IPS-NIHi11 (cell line): ENCODE measurements at places on chromosomes 4 and X.
A peak's percentile ranks its signal among the peaks of the same experiment; 100 is the strongest.

GRCh38 chrX:42093756-42094155 is 170.4 kb upstream of the CASK start:
- no peak for DNase-seq

DNA sequence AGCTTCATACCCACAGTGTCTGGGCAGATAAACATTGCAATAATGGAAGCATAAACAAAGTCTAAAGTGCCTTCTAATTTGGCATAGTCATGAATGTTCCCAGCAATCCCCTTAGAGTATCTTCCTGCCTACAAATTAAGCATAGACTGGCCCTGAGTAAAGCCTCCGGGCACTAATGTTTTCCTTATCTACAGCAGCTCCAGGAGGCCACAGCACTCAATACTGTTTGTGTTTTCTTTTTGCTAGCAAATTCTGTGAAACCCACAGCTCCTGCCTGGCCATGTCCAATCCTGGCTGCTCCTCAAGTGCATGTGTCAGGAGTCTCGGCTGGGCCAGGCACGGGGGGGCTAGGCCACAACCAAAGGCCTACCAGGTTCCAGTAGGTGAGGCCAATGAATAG is 102.7 kb upstream of the TBC1D9 start:
- DNase-seq, result no peak

GRCh38 chrX:9379697-9380551 is 84.9 kb upstream of the TBL1X start:
- no peak for DNase-seq

GRCh38 chr4:124904723-124905388 is 192.3 kb upstream of the ANKRD50 start:
- DNase-seq, result no peak

DNA sequence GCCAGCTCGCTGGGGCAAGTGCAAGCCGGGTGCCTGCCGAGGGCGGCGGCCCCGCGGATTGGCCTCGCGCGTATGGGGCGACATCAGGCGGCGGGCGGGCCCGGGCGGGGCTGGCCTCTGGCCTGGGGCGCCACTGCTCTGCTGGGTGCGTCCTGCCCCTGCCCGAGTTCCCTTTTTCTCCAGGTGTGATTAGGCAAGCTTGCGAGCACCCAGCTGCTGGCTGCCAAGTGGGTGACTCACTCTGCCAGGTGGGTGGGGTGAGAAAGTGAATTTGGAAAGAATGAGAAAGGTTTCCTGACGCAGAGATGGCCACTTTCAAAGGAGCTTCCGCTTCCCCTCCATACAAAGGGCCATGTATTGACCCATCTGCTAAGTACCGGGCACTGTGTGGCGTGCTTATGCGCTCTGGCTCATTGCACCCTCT is 32.5 kb downstream of the FGFBP1 start:
- peak; percentile 69 for DNase-seq

DNA sequence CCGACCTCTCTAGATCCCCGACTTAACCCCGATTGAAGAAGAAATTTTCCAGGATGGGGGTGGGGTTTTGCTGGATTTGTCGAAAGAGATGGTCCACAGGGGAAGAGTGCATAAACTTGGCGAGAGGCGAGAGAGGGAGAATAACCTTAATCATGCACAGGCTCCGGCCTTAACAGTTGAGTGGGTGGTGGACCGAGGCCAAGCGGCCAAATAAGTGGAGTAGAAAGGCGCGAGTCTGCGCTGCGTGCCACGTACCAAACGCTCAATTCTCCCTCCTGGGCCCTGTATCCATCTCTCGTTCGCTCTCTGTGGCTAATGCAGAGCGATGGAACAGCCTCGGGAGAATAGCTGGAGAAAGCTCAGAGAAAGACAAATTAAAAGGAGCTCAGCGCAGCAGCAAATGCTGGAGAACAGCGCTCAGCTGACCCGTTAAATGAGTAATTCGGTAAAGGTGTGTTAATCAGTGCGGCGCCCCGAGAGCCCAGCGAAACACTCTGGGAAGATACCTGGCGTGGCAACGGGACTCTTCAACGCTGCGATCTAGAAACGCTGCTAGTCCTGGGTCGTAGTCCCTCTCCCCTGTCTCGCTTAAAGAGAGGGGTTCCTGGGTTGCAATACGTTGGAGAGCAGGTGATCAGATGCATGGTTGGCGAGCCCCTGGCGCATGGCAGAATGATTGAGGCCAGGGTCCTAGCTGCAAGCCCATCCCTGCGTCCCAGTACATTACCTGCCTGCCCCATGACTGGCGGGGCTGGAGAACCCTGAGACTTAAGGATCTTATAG is 887 bp upstream of the IL1RAPL2 start:
- no peak for DNase-seq

DNA sequence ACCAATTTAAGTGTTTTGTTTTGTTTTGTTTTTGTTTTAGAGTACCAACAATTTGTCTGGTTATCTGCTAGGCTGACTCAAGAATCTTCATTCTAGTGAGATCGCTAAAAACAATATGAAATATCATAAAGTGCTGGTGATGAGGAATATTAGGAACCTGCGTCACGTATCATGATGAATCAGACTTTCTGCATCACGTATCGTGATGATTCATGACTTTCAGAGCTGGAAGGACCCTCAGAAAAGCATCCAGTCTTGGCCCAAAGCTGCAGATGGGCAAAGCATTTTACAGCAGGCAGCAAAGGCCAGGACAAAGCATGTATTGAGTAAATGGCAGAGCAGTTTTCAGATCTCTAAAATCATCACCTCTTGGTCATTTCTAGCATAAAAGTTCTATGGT is 278.0 kb upstream of the BOD1L1 start:
- DNase-seq, result no peak

- peak; percentile 89 for DNase-seq
These were observed at the start of gene RAB9A for GRCh38 chrX:13688958-13689740. Gene RAB9A, plus strand, starts transcription at chrX:13689128. Its CDS starts 19,619 bp downstream, at chrX:13708747.

DNA sequence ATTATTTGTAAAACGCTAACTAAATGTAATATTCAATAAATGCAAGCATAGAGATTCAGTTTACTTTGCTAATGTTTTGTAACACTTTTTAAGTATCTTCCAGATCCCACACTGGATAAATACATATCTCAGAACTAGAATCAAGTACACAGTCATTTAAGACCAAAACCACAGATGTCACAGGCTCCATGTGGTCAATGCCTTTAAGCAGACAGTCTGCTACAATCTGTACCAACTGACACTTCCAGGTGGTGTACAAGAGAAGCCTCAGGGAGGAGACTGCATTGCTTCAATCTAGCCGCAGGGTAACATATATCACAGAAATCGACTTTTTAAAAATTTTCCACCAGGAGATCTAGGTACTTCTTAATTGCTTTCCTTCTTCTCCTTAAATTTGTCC is 229.6 kb upstream of the DIAPH2 start:
- no peak for DNase-seq

DNA sequence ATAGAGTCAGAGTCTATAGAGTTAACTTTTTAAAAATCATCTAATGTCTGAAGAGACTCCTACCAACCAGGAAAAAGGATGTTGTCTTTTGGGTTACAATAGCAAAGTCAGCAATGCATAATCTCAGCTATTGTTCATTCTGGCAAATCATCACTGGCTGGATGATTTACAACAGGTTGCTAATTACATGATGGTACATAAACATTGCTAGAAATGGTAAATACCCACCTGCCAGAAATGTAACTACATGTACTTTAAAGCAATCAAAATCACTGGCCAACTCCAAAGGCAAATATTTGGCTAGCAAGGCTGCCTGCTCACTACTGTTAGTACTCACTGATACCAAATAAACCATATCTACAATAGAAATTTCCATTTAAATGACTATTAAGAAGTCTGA is 91.1 kb downstream of the PPP3CA start:
- no peak for DNase-seq

- DNase-seq, result peak; percentile 5
These were observed 106.3 kb downstream of the RPA4 start for GRCh38 chrX:96989830-96990571.

GRCh38 chr4:120078216-120078615 is 11.6 kb upstream of the MAD2L1 start:
- DNase-seq, result no peak

GRCh38 chr4:2340272-2341061 is 78.0 kb downstream of the ZFYVE28 start:
- DNase-seq, result no peak

DNA sequence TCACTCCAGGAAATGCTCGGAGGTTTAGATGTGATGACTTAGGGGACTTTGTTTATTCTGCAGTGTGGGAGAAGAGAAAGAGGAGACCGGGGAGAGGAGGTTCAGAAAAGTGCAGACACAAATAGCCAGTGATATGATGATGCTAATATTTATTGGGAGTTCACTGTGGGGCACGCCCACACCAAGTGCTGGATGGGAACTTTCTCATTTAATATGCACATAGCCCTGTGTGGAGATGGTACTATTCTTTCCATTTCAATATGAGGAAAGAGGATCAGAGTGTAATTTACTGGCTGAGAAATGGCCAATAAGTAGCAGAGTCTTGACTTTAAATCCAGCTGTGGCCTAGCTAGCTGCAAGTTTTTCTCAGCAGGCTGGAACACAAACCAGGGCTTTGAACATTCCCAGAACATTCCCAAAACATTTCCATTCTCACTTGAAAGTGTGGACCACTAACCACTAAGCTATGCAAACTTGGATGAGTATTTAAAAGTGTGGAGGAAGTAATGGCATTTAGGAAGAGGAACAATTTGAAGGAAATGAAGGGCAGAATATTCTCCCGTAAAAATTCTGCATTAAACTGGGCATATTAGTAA is 231.7 kb downstream of the HS3ST1 start:
- DNase-seq, result no peak

- peak; percentile 95 for DNase-seq
These were observed 482 bp upstream of the CDS1 start for GRCh38 chr4:84582302-84582987.

DNA sequence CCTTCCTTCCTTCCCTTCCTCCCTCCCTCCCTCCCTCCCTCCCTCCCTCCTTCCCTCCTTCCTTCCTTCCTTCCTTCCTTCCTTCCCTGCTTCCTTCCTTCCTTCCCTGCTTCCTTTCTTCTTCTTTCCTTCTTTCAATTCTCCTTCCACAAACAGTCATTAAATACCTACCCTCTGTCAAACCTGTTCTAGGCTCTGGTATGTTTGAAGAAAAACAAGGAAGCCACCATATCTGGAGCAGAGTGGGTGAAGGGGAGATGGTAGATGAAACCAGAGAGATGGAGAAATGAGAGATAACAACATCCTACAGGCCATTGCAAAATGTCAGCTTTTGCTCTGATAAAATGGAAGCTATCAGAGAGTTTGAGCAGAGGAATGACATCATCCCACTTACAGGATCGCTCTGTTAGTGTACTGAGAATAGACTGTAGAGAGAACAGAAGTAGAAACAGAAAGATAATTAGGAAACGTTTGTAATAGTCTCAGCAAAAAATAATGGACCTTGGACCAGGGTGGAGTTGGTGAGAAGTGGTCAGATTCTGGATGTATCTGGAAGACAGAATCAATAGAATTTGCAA is 334.0 kb downstream of the STIM2 start:
- DNase-seq, result no peak

- DNase-seq, result no peak
These were observed 32.3 kb downstream of the GAB3 start for GRCh38 chrX:154718616-154719015.

DNA sequence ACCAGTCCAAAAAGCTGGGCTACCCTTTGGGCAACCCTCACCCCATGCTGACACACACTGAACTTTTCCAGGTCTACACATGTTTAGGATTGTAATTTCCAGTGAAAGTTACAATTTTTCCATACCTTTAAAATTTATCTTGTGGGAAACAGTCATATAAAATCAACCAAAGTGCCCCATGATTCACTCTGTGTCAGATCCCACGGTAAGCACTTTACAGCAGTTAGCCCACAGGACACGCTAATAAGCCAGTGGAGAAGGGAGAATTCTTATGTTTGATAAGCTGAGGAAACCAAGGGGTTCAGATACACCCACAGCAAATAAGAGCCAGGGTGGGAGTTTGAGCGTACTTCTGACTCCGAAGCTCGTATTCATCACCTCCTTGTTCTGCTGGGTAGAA is 72.4 kb upstream of the TBL1X start:
- DNase-seq, result no peak

GRCh38 chrX:41802958-41803357 is 79.0 kb downstream of the GPR82 start:
- no peak for DNase-seq

- no peak for DNase-seq
These were observed 1514.5 kb upstream of the ADGRL3 start for GRCh38 chr4:59685626-59686025.

- DNase-seq, result no peak
These were observed 11.7 kb upstream of the HERC5 start for GRCh38 chr4:88445252-88445651.

DNA sequence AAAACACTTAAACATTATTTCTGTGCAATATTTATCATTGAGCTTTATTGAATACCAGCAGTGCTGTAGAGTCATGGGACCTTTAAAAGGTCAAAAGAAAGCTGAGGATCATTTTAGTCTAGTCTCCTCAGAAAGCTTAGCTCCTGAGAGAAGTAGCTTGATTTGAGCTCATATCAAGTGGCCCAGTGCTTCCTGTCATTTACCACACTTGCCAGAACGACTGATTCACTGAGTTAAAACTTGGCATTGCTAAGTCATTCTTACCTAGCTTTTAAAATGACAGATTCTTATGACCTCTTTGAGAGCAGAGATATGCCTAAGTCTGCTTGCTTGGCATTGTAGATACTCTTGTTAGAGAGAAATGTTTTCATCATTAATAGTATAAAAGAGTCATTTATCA is 15.2 kb downstream of the SEPTIN11 start:
- DNase-seq, result no peak

DNA sequence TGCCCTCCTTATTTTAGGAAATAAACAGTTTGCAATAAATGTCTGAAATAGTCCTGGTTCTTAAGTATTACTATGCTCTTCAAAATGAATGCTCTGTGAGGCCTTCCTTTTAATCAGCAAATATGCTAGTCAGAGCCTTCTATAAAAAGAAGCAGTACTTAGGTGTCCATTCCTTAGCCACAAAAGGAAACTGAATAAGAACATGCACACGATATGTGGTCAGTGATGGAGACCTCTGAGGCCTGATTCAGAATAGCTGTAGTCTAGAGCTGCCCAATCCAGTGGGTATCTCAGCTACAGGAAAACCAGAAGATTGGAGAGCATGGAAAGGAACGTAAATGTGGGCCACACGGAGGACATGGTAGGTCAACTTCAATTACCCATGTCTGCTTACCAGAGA is 141.8 kb downstream of the RASL11B start:
- DNase-seq, result no peak

- no peak for DNase-seq
These were observed 89.4 kb upstream of the MYOZ2 start for GRCh38 chr4:119046263-119046662.

GRCh38 chr4:159343116-159343515 is 240.2 kb downstream of the RAPGEF2 start:
- DNase-seq, result no peak

DNA sequence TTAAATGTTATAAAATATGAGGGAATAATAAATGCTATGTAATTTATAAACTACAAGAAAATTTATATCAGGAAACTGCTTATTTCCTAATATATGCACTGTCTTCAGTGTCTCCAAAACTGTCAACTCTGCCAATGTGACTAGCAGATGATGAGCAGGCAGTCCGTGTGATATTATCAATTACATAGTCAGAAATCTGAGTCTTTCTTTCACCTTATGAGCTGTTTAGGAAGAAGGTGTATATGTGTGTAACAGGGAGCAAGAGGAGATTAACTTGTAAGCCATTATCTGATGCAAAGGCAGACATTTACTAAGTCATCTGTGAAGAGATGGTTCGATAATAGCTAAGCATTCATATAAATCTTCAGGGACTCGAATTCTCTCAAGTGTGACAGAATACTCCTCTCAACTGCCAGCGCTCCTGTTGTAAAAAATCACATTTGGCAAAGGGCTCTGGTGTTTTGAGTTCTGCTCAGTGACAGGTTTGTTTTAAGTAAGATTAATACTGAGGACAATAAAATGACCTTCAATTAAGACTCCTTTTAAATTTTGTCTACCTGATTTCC is 79.7 kb downstream of the SNCA start:
- no peak for DNase-seq

GRCh38 chrX:29666366-29666765 is 549.0 kb upstream of the MAGEB2 start:
- no peak for DNase-seq
